Endothelial cell (in vitro differentiated cells): ENCODE measurements at places on chromosomes 5 and 9. TPM values are rescaled to one million over a fixed set of nuclear protein-coding genes. Genes with fewer than 3 reads are reported as not detected.

DNA sequence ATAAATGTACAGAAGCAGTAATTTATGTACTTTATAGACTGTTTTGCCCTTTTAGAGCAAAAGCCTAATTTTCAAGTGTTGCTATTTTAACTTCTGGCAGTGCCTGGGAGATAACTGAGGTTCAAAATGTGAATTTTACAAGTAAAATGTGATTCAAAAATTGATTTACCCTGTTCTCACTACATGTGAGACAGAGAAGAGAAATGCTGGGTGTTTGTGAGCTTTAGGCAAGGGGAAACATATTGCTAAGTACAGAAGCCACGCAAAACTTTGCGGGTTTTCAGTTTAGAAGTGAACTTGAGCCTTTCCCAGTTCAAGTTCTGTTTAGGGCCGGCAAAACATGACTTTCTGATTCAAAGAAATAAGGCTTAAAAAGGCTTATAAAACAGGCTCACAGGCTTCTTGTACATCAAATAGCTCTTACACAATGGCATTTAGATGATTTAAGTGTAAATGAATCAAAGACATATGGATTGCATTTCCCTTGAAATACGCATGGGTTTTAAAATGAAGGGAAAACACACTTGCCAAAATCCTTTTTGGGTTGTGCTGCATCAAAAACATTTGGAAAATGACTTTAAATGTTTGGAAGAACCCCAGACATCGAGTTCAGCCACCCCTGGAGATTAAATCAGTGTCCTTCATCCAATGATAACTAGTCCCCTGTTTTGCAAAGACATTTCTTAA, 370.8 kb upstream of the MEF2C start:
- DNase-seq: no peak

Gene CA9
- total RNA-seq: 1.5 TPM

GRCh38 chr5:95823218-95823737, 752 bp upstream of the GLRX start:
- no peak for DNase-seq

DNA sequence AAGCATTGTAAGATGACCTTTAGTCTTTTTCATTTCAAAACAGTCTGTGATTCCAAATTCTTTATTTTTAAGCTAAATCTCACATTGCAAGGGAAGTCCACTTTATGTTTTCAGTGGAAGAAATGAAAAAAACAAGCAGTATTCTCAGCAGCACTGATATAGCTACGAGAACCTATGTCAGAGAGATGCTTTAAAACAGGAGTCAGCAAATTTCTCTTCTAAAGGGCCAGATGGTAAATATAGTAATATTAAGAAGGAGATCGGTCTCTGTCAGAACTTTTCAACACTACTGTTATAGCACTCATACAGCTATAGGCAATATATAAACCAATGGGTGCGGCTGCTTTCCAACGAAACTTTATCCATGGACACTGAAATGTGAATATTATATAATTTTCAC, 18.7 kb downstream of the IL31RA start:
- no peak for DNase-seq

Gene ANKRD31
- total RNA-seq: 0.05 TPM

Gene TXNDC8
- not detected for total RNA-seq

GRCh38 chr9:74497748-74498620, 849 bp downstream of the RORB start:
- DNase-seq: peak; percentile 45

Gene GFI1B
- not detected for total RNA-seq

Gene IL13
- not detected for total RNA-seq

DNA sequence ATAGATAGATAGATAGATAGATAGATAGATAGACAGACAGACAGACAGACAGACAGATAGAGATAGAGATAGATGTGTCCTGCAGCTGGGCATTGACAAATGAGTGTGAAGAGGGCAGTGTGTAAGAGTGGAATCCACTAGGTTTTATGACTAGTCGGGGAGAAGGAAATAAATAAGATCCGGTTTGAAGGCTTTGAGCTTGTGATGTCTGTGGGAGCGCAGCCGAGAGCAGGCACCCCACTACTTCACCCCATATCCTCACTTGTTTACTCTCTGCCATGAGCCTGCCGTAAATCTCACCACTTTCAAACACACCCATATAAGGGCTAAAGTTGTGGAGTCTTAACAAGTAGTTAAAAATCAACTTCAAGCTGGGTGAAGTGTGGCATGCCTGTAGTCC, 1.4 kb upstream of the SUSD1 start:
- no peak for DNase-seq

Gene MARCHF3
- total RNA-seq: 47.9 TPM

Gene TICAM2
- 1.9 TPM for total RNA-seq

Gene LHX3
- not detected for total RNA-seq

DNA sequence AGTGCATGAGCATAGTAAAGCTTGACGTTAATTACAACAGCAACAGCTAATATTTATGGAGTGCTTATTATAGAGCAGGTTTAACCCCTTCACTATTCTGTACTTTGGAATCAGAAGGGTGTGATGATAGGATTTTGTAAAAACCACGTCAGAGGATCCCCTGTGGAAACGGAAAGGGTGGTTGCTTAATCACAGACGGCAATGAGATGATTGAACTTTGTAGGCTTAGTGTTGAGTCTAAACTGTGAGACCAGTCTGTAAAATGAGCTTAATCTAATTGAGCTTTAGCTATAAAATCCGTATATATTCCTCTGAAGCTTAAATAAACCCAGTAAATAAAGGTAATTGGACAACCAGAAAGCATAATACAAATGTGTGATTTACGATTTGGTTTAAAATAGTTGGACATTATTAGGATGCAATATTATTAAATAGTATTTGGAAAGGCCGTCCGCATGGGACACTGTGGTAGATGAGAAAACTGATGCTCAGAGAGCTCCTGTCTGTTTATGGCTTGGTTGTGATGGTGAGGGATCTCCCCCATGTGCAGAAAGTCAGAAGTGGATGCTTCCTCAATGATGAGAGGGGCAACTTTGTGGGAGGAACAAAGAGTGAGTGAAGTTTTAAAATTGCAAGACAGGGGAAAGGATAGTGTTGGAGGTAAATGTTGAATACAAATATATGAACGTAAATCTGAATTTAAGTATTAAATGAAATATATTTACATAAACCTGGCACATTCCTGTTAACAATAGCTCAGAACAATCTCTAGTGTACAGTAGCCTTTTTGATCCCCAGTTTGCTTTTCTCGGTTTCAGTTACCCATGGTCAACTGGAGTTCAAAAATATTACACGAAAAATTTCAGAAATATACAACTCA, 23.4 kb upstream of the SCGB3A2 start:
- DNase-seq: no peak

- DNase-seq: no peak
Observed at GRCh38 chr5:72618708-72619107, 111.5 kb upstream of the ZNF366 start.

DNA sequence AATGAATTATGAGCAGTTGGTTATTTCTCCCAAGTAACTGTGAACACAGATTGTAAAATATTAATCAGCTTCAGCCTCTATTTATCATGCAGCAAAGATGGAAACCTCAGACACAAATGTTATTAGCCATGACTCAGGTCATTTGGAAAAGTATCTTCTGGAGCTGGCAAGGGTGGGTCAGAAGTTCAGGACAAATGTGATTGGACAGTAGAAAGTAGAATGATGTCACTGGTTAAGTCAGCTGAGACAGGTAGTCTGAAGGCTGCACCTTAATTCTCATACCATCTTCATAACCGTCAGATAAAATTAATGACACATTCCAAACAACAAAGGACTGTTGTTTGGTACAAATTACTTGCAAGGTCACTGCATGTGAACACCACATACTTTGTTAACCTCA, 140.2 kb downstream of the EMB start:
- DNase-seq: no peak

Gene CCDC180
- total RNA-seq: 7.7 TPM

Gene PCDHGA2
- total RNA-seq: 1.6 TPM

- no peak for DNase-seq
Observed at GRCh38 chr9:71748280-71748743, 20.0 kb downstream of the CEMIP2 start.

Gene FBP2
- 0.28 TPM for total RNA-seq

Gene ZDHHC11B
- not detected for total RNA-seq

Gene GDNF
- total RNA-seq: not detected

Gene FIBCD1
- total RNA-seq: 0.33 TPM

Gene SOHLH1
- 0.18 TPM for total RNA-seq

Gene TAF11L10
- total RNA-seq: not detected

- DNase-seq: no peak
Observed at GRCh38 chr5:81422671-81423070, 28.7 kb upstream of the ACOT12 start.

GRCh38 chr5:140262221-140262620, 40.7 kb downstream of the PFDN1 start:
- no peak for DNase-seq

Gene G3BP1
- 213 TPM for total RNA-seq

DNA sequence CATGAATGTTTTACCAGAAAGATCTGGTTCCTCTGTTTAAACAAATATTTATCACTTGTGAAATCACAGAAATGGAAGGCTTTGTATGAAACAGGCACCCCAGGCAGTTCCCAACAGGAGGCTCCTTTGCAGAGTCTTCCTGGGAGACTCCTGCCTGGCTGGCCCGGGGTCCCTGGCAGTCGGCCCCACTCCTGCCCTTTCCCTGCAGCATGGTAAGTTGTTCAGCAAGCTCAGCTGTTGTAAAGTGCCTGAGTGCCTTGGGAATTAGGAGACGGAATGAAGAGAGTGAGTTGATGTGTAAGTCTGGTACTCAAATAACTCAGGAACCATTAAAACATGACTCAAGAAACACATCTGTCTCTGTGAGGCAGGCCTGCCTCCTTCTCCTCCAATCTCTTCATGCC, 17.5 kb upstream of the LHFPL2 start:
- DNase-seq: no peak

- DNase-seq: peak; percentile 0
Observed at GRCh38 chr9:122393284-122393983, 22.6 kb downstream of the PTGS1 start.

Gene ADGRD2
- not detected for total RNA-seq

Gene FOXI1
- total RNA-seq: 2.2 TPM

GRCh38 chr5:114118511-114118910, 243.4 kb upstream of the KCNN2 start:
- no peak for DNase-seq

DNA sequence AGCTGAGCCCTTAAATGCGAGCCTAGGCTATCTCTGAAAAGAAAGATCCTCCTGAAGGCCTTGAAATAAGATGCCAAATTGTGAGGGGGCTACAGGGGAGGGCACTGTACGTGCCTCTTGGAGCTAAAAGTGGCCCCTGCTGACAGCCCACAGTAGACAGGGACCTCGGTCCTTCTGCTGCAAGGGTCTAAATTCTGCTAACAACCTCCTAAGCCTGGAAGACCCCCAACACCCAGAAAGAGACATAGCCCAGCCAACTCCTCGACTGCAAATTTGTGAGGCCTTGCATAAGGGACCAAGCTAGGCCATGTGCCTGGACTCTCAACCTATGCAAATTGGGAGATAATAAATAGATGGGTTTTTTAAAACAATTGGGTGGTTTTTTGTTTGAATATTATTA, 54.7 kb downstream of the UBE2QL1 start:
- no peak for DNase-seq

DNA sequence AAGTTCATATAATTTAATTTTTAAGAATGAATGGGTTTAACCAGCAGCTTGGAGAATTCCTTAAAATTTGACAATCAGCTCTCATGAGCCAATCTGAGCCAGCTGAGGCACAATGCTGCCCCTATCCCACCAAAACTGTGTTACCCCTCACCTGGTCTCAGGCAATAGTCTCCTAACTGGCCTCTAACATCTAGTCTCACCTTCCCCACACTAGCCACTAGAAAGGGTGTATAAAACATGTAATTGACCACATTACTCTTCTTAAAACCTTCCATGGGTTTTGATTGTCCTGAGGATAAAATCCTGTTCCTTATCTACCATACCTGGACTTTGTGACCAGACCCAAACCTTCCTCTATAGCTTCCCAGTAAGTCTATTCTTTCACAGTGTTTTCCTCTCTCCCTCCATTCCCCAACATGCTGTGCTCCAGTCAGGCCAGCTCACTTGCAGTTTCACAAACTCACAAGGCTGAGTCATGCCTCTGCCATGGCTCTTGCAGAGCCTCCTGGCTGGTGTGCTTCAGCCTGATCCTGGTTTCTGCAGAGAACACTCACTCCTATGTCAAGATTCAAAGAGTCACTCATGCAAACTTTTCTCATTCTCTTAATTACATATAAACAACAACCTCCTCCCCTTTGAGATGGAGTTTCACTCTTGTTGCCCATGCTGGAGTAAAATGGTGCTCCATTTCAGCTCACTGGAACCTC, 16.0 kb upstream of the ZCCHC7 start:
- no peak for DNase-seq

DNA sequence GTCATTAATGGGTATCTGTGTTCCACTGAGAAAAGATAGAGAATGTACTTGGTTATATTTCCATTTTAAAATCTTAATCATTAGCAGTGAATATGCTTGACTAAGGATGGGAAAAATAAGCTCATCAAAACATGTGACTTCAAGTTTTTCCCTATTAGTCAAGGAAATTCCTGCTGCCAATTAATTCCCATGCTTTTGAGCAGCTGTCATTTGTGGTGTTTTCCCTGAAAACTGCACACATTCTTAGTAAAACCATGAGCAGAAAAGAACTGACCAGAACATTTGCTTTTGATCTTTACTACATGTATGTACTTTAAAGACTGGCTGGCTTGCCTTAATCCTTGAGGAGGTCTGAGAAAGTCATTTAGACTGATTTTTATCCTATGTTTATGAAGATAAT, 75.2 kb downstream of the AOPEP start:
- DNase-seq: no peak

DNA sequence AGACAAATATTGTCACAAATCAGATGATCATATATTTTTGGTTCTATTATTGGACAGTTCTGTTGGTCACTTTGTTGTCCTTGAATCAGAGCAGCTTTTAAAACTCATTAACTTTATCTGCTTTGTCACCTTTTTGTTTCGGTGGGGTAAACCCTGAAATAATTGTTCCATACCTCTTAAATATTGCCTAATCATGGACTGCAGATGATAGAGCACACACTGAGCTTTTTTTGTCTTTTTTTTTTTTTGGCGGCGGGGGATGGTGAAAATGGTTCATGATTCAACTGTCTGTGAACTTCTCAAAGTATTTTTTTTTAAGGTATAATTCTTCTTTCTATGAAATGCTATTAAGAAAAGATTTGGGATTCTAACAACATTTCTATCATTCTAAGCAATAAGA, 1.8 kb downstream of the NUDT12 start:
- no peak for DNase-seq

GRCh38 chr5:102296178-102296817, at the start of gene SLCO4C1:
TSS of gene SLCO4C1 (minus strand) at chr5:102296284. CDS start at chr5:102296262, 22 bp downstream.
- DNase-seq: peak; percentile 97

GRCh38 chr5:142840575-142840974, 70.4 kb downstream of the ARHGAP26 start:
- no peak for DNase-seq

- DNase-seq: no peak
Observed at GRCh38 chr9:12060067-12060466, 633.1 kb upstream of the TYRP1 start.

GRCh38 chr9:112817860-112818203, 67.3 kb downstream of the SNX30 start:
- DNase-seq: no peak

Gene FYB1
- total RNA-seq: 0.31 TPM
